ENCODE measurements at places on chromosomes 2 and 18. TPM values are rescaled to one million over a fixed set of nuclear protein-coding genes. Genes with fewer than 3 reads are reported as not detected.

The SERPINB12 gene
- total RNA-seq: not detected

The UGT1A1 gene
- total RNA-seq: not detected

The KCNG3 gene
- total RNA-seq: 2.4 TPM

The SCN2A gene
- 0.46 TPM for total RNA-seq

The AGXT gene
- not detected for total RNA-seq

The SLC23A3 gene
- total RNA-seq: 1.7 TPM

The RGPD4 gene
- not detected for total RNA-seq

The CYS1 gene
- 0.15 TPM for total RNA-seq

The LOXL3 gene
- total RNA-seq: 12.4 TPM
